ENCODE measurements at places on chromosomes 12 and 14.

- no peak for DNase-seq
Measured at GRCh38 chr12:87217491-87217890, 811.7 kb downstream of the C12orf50 start.

DNA sequence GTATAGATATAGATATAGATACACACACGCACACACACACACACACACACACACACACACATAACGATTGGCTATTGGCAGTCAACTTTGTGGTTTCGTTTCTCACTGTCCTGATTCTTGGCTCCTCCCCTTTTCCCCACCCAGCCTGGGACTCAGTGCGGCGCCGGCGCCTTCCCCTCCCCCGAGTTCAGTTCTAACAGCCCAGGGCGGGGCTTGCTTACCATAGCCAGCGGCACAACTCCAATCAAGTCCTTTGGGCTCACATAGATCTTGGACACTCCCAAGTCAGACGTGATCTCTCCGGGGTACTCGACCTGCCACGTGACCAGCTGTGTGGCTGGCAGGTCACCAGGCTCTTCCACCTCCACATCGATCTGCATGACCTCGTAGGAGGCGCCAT, 484.1 kb downstream of the GLT1D1 start:
- DNase-seq: no peak

GRCh38 chr12:12376646-12377448, 20.0 kb downstream of the BORCS5 start:
- no peak for DNase-seq

DNA sequence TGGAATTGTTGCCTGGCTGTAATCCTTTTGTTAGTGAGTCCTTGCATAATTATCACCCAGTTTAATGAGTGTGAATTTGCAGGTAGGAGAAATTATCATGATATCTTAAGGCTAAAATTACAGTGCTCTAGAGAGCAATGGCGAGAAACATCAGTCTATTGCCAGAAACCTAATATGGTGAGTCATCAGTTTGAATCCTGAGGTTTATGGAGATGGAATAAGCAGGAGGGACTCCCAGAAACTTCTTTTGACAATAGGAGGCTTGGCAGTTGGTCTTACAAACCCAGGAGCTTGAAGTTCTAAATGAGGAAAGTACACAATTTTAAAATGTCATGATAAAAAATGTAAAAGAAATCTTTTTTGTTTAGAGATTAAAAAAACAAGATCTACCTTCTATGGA, 31.5 kb upstream of the CRADD start:
- no peak for DNase-seq

GRCh38 chr14:24441485-24441884, 1.1 kb downstream of the SDR39U1 start:
- DNase-seq: no peak

DNA sequence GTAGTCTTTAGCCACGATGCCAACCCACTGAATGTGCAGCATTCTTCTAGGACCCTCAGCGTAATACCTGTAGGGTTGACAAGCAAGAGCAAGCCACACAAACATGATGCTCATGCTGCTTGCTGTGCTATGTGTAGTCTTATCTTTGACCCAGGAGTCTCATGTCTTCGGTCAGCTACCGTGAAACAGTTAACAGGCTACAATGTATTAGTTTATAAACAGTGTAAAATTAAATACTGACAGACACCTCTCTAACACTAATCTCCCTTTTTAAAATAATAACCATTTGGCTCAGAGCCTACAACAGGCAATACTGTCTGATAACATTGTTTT, 1.9 kb downstream of the EAPP start:
- no peak for DNase-seq

DNA sequence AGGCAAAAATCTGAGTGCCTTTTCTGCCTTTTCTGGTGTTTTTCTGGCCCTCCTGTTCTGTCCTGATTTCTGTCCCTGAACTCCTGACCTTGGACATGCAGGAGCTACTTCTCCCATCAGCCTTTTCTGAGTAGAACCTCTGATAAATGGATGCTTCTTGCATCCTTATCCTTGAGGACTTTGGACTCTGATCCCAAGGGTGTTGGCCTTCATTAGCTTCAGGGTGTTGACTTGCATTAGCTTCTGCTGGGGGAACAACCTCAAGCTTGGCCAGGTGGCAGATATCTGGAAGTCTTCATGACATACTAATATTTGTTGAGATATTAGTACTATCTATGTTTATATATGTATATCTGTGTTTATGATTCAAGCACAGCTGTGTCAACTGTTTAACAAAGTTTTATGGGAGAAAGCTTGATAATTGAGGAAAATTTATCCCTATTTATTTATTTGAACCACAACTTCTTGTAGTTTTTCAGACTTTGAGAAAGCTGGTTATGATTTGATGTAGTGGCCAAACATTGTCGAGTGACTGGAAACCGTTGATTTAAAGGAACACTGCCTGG, 124.3 kb downstream of the CHST11 start:
- no peak for DNase-seq

GRCh38 chr14:101039031-101039754, 135.7 kb upstream of the RTL1 start:
- peak; percentile 27 for DNase-seq

DNA sequence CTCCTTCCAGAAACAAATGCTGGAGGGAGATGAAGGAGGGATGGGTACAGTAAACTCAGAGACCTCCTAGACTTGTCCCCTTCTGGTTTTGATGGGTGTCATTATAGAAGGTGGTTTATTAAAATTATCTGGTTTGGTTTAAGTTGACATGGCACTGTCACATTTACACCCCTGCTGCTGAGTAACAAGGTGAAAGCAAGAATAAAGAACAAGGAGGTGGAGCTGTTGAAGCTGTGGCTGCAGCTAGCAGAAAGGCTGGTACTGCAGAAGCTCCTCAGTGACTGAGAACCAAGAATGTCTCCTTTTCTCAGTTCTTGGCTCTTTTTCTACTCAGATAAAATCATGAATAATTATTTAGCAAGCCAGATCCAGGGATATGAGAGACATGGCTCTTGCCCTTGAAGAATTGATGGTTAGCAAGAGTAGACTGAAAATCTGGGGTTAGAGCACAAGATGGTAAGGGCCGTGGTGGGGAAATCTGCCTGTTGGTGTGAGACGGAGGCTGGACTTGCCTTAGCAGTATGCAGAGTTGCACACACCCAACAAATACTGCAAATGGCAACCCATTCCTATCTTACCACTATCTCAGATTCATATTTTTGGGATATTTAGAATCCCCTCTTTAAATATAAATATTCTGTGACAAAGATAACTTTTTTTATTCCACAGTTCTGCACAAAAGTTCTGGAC, at the start of gene GZMH:
GZMH (minus strand) TSS at position 31 of the 690 bp plus-strand sequence. CDS start 72 bp downstream, outside the sequence.
- DNase-seq: no peak

DNA sequence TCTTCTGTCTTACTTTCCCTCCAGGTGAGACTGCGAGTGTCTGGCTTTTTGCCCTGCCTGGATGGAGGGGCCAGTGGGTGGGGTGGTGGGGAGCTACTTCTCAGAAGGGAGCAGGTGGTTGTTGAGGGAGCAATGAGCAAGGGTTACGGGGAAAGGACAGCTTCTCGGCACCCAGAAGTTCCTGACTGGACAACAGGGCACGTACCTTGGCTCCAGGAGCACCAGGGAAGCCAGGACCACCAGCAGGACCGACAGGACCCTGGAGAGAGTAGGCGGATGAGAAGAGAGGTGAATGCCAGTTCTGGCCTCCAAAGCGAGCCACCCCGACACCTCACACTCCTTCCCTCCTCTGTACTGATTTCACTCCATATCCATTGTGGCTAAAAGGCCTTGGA, 15.3 kb downstream of the COL2A1 start:
- DNase-seq: no peak

GRCh38 chr12:112905451-112906089, 1.2 kb upstream of the OAS1 start:
- DNase-seq: no peak

- no peak for DNase-seq
Measured at GRCh38 chr12:119410396-119410795, 75.9 kb downstream of the CCDC60 start.

DNA sequence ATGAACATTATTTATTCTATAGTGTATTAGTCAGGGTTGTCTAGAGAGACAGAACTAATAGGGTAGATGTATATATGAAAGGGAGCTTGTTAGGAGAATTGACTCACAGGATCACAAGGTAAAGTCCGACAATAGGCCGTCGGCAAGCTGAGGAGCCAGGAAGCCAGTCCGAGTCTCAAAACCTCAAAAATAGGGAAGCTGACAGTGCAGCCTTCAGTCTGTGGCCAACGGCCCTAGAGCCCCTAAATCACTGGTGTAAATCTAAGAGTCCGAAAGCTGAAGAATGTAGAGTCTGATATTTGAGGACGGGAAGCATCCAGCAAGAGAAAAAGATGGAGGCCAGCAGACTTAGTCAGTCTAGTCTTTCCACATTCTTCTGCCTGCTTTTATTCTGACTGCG, 912.2 kb downstream of the FLRT2 start:
- no peak for DNase-seq

GRCh38 chr12:113820309-113820708, 145.8 kb downstream of the RBM19 start:
- no peak for DNase-seq

GRCh38 chr12:22409377-22410164, 75.1 kb upstream of the ST8SIA1 start:
- no peak for DNase-seq

DNA sequence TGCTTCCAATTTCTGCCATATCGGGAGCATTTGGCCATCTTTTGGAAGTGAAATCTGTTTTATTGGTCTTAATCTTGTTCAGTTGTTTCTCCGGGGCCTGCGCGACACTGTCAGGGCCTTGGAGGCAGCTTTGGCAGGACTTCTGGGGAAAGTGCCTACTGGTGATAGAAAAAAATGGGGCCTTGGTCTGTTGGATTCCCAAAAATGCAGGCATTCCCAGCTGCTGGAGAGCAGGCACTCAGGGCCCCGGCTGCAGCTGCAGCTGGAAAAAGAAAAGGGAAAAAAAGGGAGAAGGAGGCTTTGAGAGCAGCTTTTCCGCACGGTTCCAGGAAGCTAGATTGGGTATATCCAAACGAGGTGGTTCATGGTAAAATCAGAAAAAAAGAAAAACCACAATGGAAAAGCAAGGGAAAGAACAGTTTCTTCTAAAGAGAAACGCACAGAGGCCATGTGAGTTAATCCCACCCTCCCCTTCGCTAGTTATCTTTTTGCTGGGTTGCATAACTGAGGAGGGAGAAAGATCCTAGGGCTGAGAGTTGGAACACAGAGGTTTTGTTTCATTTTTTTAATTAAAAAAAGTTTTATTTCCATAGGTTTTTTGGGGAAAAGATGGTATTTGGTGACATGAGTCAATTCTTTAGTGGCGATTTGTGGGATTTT, 134.7 kb upstream of the RFLNA start:
- no peak for DNase-seq

DNA sequence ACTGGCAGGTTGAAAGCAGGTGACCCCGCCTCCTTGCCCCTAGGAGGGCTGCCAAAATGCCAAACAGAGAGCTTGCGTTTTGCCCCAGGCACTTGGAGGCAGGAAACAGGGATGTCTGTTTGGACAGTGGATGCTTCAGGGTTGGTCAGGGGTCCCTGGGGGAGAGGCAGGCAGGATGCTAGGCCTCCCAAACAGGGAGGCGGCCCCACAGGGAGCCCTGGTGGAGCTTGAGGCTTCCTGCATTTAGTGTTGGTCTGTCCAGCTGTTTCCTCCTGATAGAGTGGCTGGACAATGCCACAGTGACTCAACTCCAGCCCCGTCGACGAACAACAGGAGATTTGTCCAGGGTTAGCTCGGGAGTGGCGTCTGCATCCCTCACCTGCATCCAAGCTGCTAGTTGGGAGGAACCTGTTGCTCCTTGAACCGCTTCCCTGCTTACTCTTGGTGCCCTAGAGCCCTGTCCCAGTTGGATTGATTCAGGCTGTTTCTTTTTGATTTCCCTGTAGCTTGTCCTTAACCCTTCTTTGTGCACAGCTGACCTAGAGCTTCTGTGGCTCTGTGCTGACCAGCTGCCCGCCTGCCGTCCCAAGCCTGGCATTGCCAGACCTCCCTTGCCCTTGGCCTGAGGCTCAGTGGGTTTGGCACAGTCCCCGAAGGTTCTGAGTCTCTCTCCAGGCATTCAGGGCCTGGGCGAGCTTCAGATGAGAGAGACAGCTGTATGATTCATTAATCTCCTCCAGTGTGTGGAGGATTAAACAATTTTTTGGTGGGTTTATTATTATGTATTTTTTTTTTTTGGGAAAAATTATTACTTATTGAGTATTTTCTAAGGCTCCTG, 45.9 kb downstream of the TSPAN9 start:
- no peak for DNase-seq

DNA sequence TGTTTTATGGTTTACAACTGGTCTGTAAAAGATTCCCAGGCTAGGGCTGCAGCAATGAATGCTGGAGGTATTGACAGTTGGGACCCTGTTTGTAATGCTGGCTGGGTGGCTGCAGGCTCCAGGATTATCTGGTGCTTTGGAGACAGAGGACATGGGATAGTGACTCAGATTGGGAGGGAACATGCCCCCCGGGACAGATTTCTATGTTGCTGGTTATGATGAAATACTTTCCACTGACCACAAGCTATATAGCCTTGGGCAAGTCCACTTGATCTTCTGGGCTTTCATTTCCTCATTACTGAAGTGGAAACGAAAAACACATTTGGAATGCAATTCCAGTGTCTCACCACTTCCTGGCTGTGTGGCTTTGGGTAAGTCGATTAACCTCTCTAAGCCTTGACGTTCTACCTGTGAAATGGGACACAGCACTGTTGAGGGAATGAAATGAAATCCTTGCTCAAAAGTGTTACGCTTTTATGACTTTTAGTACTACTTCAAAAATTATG, 6.3 kb upstream of the TPCN1 start:
- DNase-seq: no peak

DNA sequence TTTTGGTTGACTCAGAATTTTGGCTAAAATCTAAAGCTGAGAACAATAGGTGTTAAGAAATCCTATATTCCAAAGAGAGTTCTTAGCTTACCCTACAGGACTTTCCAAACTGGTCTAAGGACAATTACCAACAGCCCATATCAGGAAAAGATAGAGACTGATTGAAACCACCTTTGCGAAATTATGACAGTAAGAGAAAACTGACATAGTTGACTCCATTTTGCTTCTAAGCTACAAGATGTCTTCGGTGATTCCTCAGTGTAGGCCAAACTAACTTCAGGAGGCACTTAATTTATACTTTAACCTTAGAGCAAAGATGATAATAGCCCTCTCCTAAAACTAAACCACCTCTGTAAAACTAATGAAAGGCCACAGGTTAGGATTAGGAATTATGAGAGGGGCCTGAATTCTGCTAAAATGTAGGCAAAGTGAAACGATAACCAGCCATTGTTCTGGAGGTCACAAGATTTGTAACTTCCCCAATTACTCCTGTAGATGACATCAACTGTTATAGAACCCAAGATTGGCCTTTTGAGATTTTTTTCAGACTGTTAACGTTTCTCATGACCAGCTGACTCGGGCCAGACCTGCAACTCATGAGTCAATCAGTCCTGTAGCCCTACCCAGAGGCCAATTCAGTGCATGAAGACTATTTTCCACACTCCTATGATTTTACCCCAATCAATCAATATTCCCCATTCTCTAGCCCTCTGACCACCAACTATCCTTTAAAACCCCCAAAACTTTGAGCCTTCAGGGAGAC, 43.0 kb downstream of the KLRG1 start:
- DNase-seq: no peak

Data from dorsolateral prefrontal cortex (tissue), 122 donors.